NCI-H1417 treated with DMSO at 0.1 percent for 48 hours (cell line): ENCODE measurements at places on chromosomes 11 and 22.
A peak's percentile ranks its signal among the peaks of the same experiment; 100 is the strongest.

- no peak for DNase-seq
Observed at GRCh38 chr22:50609599-50609998, 9.0 kb downstream of the MAPK8IP2 start.

- DNase-seq = peak; percentile 33
Observed at GRCh38 chr11:97786961-97787360, 1233.8 kb upstream of the CNTN5 start.

DNA sequence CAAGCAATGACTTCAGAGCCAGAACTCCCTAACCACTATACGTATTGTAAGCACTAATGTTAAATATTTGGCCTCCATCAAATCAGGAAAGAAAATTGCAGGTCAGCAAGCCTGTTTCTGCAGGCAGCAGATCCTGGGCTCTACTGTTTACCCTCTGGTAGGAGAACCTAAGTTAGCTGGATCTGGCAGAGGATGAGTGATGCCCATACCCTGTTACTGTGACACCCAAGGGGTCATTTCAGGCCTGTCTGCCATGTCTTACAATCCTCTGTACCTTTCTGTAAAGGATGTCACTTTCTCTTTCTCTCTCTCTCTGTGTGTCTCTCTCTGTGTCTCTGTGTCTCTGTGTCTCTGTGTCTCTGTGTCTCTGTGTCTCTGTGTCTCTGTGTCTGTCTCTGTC is 106.9 kb downstream of the CSNK2A3 start:
- no peak for DNase-seq

- no peak for DNase-seq
Observed at GRCh38 chr22:40329466-40329865, 16.8 kb upstream of the ADSL start.

GRCh38 chr22:42603427-42603826 is 11.3 kb downstream of the POLDIP3 start:
- DNase-seq = no peak

GRCh38 chr22:45647532-45648225 is 24.0 kb upstream of the ATXN10 start:
- DNase-seq = no peak

DNA sequence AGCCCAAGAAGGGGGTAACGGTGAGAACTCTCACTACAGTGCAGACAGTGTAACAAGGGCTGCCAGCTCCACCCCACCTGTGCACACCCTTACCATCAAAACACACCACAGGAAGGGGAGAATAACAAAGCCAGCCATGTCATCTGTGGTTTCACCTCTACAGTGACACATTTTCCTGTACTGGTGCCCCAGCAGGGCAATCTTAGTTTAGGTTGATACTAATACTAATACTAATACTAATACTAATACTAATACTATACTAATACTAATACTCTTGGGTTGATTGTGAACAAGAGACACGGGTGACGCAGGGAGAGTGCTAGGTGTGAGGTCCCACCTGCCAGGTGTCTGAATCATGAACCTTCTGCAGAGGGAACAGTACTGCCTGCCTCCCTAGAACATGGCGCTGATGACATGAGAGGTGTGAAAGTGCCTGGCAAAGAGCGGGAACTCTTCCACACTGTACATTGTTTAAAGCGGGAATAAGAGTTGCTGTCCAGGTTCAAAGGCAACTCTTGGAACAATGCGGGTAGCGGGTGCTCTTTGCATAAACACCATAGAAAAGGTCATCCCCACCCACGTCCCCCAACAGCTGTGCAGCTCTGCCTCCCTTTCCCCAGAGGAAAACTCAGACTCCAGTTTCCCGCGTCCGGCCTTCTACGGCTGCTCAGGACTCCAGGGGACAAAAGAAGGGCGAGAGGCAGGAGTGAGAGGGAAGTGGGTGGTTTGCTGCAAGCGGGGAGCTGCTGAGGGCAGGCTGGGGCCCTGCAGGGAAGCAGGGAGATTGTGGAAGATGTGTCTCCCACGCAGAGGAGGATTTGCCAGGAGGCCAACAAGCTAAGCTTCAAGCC is 25.0 kb upstream of the TMPRSS4 start:
- no peak for DNase-seq

GRCh38 chr11:129440028-129440713 is 64.5 kb downstream of the BARX2 start:
- no peak for DNase-seq

DNA sequence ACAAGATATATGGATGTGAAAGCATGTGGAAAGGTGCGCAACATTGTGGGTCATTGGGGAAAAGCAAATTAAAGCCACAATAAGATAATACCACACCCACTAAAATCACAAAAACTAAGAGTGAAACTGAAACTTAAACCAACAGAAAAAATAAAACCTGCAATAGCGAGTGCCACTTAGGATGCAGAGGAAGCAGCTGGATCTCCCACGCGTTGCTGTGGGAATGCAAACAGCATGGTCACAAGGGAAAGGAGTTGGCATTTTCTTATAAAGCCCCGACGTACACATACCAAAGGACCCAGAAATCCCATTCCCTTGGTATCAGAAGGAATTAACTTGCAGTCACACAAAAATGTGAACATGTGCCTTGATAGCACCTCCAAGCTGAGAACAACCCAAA is 712.0 kb downstream of the TBC1D22A start:
- no peak for DNase-seq

GRCh38 chr11:10349806-10350205 is 44.9 kb downstream of the ADM start:
- DNase-seq = no peak

GRCh38 chr22:39144101-39144767 is 8.2 kb downstream of the CBX7 start:
- DNase-seq = no peak

GRCh38 chr11:24391167-24391566 is 105.7 kb upstream of the LUZP2 start:
- DNase-seq = no peak

DNA sequence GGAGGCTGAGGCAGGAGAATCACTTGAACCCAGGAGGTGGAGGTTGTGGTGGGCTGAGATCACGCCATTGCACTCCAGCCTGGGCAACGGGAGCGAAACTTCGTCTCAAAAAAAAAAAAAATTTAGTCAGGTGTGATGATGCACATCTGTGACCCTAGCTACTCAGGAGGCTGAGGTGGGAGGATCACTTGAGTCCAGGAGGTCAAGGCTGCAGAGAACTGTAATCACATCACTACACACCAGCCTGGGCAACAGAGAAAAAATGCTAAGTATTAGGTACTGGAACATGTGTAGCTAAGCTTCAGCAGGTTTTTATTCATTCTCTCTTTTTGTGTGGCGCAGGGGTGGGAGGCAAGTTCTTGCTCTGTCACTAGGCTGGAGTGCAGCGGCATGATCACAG is 64.2 kb upstream of the SLN start:
- DNase-seq = no peak

- DNase-seq = no peak
Observed at GRCh38 chr11:120774591-120775386, 249.1 kb upstream of the TBCEL start.

DNA sequence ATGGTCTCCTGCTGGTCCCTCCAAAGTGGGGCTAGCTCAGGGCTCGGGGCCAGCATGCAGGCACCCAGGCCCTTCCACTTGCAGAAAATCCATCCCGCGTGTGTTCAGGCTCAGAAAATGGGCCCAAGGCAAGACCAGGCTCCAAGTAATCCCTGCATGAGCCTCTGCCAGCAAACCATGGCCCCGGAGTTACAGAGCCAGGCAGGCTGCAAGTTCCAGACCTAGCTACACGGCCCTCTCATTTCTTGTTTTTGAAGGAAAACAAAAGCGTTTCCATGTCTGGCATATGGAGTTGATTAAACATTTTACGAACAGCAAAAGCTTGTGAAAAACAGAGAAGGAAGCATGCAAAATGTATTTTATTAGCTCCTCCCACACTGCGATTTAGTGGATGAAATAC is 29.7 kb downstream of the KIAA0930 start:
- no peak for DNase-seq

DNA sequence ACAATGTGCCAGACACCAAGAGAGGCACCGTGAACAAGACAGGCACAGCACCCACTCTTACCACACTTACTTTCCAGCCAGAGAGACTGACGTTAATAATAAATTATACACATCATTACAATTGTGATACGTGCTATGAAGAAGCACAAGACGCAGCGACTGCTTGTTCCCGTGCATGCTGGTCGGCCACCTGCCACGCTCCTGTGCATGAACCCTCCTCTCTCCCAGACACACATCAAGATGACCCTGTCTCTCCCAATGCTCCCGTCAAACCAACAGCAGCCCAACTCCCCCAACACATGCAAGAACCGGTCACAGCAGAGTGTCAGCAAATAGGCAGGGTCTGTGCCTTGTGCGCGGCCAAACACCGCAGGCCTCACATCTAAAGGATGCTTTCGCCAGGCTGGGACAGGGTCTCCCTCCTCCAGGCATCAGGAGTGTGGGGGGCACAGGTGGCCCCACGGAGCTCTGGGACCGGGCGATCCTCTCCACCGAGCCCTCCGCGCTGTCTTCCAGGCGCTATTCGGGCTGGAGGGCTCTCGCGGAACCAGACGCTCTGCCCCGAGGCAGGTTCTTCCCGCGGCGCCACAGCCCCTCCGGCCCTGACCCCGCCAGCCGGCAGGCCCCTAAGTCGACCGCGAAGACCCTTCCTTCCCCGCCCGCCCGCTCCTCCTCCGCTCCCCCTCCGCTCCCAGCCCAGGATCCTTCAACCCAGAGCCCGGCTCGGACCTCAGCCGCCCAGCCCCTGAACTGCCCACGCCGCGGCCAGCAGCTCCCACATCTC is 533 bp downstream of the SERGEF start:
- DNase-seq = no peak

- DNase-seq = no peak
Observed at GRCh38 chr22:27238935-27239510, 562.5 kb downstream of the MN1 start.

DNA sequence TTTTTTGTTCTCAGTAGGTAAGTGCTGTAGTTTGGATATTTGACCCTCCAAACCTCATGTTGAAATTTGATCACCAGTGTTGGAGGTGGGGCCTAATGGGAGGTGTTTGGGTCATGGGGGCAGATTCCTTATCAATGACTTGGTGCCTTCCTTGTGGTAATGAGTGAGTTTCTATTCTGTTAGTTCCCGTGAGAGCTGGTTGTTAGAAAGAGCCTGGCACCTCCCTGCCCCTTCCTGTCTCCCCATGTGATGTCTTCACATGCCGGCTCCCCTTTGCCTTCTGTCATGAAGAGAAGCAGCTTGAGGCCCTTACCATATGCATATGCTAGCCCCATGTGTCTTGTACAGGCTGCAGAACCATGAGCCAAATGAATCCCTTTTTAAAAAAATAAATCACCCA is 138.3 kb downstream of the TMEM135 start:
- no peak for DNase-seq

DNA sequence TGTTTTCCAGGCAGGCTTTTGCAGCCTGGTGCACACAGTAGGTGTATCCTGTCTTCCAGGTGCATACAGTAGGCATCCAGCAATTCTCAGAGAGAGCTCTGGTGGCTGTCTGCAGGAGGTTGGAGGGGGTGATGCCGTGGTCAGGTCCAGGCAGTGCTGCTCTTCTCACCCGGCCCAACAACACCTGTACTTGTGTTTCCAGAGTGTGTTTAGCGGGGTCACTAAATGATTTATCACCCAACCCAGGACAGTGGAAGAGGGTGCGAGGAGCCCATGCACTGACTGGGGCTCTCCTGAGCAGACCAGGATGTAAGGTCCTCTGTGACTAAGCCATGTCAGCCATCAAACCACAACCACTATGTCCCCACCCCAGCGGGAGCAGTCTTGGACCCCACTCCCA is 18.6 kb upstream of the FGF3 start:
- DNase-seq = no peak

DNA sequence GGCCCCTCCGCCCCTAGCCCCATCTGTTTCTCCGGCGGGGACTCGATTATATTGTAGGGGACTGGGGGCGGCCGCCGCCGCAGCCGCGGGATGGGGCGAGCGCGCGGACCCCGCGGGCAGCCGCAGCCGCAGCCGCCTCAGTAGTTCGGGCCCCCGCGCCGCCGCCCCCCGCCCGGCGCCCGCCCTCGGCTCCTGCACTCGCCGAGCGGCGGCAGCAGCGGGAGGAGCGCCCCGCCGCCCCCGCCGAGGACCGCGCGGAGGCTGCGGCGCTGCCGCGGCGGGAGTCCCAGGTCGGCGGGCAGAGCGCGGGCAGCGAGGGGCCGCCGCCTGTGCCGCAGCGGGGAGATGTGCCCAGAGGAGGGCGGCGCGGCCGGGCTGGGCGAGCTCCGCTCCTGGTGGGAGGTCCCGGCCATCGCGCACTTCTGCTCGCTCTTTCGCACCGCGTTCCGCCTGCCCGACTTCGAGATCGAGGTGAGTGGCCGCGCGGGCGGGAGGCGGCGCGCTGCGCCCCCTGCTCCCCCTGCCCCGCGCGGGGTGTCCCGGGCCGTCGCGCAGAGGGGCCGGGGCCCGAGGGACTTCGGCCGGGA is at the start of gene CECR2:
TSS of gene CECR2 (plus strand) at position 22 of the 587 bp plus-strand sequence. CDS start at position 346, 324 bp downstream.
- DNase-seq = no peak

DNA sequence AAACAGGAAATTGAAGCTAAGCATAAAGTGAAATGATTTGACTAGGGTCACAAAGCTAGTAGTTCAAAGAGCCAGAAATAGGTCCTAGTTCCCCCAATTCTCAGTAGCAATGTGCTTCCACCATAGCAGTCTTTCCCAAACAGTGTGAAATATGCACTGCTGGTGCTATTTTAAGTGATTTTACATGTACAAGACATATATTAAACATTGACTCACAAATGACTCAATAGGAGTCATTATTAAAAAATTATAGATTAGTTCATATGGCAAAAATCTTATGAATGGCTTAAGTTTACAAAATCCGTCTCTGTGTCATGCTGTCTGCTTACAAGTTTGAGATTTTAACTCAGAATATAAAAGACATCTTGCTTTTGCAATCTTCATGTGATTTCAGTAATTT is 21.4 kb downstream of the KIF18A start:
- no peak for DNase-seq
